ENCODE measurements at places on chromosomes 6 and 20.

- peak; percentile 92 for DNase-seq
Measured at GRCh38 chr6:28335564-28336283, at the start of gene ZSCAN31. Gene ZSCAN31, minus strand, starts transcription at chr6:28336148. Its CDS starts 6,465 bp downstream, at chr6:28329683.

GRCh38 chr6:48144021-48144420 lies 33.0 kb upstream of the PTCHD4 start:
- no peak for DNase-seq

GRCh38 chr20:58664331-58664730 lies 13.2 kb downstream of the STX16 start:
- DNase-seq = no peak

- DNase-seq = no peak
Measured at GRCh38 chr6:47157653-47158219, 115.6 kb upstream of the ADGRF1 start.

DNA sequence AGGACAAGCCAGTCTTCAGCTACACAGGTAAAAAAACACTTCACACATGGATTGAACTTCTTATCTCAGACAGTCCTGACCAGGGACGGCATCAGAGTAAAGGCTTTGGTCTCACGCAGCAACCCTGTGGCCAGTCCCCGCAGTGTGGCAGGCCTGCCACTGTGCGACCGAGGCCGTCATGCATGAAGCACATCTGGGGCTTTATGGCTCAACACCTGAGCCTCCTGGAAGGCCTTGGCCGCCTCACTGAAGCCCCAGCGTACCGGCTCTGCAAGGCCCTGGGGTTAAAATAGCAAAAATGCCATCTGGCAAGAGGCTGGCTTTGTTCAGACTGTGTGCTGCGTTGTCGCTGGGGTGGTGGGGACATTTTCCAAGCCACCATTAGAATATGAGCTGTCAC lies 32.8 kb downstream of the TBC1D7 start:
- DNase-seq = no peak

- peak; percentile 79 for DNase-seq
Measured at GRCh38 chr6:27374824-27375612, 13.5 kb upstream of the ZNF391 start.

- no peak for DNase-seq
Measured at GRCh38 chr6:136350914-136351313, 61.3 kb upstream of the BCLAF1 start.

- DNase-seq = no peak
Measured at GRCh38 chr6:105066836-105067235, 109.9 kb downstream of the LIN28B start.

All from GM03348 (cell line).